ENCODE measurements at places on chromosomes 2 and 18. TPM values are rescaled to one million over a fixed set of nuclear protein-coding genes. Genes with fewer than 3 reads are reported as not detected.

The PTPRN gene
- total RNA-seq = not detected

The GPBAR1 gene
- 0.39 TPM for total RNA-seq

The GPR55 gene
- total RNA-seq = not detected

The GAREM1 gene
- 11.6 TPM for total RNA-seq

The LBX2 gene
- 0.20 TPM for total RNA-seq

The PARD3B gene
- total RNA-seq = 21.7 TPM

The DES gene
- total RNA-seq = 318 TPM

The TXNDC9 gene
- total RNA-seq = 28.8 TPM

The TMEM17 gene
- total RNA-seq = 3.3 TPM

Measured in skin of body (tissue), 3 donors.